Activated CD4-positive, alpha-beta memory T cell treated with anti-CD3 and anti-CD28 coated beads for 36 hours (primary cell): ENCODE measurements at places on chromosomes 13 and 19. TPM values are rescaled to one million over a fixed set of nuclear protein-coding genes. Genes with fewer than 3 reads are reported as not detected.

The CGB2 gene
- not detected for total RNA-seq

DNA sequence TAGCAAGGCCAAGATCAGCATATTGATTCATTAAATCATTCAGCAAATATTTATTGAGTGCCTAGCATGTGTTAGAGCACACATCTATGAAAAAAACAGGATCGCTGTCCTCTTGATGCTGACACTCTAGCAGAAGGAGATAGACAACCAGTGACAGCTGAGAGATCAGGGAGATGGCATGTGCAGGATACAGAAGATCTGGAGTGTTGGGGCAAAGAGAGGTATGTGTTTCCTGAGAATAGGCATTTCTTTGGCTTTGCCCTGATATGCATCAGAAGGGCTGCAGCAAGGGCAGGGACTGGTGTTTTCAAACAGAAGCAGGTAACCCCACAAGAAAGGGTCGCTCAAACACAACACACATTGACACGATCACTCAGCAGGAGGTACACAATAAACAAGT, 423.4 kb downstream of the FOXO1 start:
- H3K36me3 ChIP-seq: no peaks in the 10 kb centered on the region
- peaks cover 13% of the 10 kb centered on the region for H3K4me1 ChIP-seq
- no peak overlapping the region for H3K27ac ChIP-seq
- DNase-seq: no peak
- no peaks in the 10 kb centered on the region for H3K27me3 ChIP-seq
- no peak overlapping the region for H3K4me3 ChIP-seq

The TMTC4 gene
- 14.7 TPM for total RNA-seq

The ZNF729 gene
- not detected for total RNA-seq
